Endothelial cell (in vitro differentiated cells): ENCODE measurements at places on chromosomes 12 and 14. TPM values are rescaled to one million over a fixed set of nuclear protein-coding genes. Genes with fewer than 3 reads are reported as not detected.

CLEC1A gene
- 29.3 TPM for total RNA-seq

DNA sequence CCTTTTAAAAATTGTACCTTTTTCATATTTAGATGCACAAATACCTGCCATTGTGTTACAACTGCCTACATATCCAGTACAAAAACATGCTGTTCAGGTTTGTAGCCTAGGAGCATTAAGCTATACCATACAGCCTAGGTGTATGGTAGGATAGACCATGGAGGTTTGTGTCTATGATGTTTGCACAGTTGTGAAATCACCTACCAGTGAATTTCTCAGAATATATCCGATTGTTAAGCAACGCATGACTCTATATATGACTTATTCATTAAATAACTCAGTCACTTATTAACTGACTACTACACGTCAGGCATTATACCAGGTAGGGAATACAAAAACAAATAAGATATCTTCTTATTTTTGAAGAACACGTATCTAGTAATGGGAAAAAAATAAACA is 26.2 kb upstream of the ETNK1 start:
- no peaks in the 10 kb centered on the region for H3K4me1 ChIP-seq
- H3K4me3 ChIP-seq, result no peak overlapping the region
- no peaks in the 10 kb centered on the region for H3K27me3 ChIP-seq
- no peaks in the 10 kb centered on the region for H3K36me3 ChIP-seq
- no peak overlapping the region for H3K27ac ChIP-seq

DNA sequence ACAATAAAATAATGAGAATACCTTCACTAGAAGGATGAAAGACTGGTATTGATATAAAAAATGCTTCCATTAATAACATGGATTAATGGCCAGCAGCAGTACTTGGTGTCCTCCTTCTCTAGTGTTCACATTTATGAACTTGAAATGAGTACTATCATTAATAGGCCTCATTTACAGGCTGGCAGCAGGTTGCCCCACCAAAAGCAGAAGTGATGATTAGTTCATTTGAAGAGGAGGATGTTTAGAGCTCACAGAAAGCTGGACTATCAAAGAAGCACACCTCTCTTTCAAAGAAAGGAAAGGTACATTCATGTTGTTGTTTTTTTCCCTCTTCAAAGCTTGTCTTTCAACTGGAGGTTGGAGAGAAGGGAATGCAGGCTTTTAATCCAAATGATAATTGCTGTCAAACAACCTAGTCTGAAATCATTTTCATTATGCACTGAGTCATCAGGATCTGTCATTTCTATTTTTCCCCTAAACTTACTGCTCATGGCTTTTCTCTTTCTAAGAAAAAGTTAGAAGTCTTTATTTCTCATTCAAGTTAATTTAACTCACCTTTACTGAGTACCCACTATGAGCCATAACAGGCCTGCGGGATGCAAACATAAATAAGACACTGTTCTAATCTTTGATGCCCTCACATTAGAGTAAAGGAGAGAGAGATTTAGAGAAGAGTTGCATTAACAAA is 157.9 kb upstream of the GRIP1 start:
- H3K4me3 ChIP-seq, result no peak overlapping the region
- peaks cover 4% of the 10 kb centered on the region for H3K4me1 ChIP-seq
- DNase-seq, result no peak
- no peak overlapping the region for H3K27ac ChIP-seq
- no peaks in the 10 kb centered on the region for H3K36me3 ChIP-seq

GRCh38 chr14:100350276-100350926 is 27.3 kb downstream of the SLC25A47 start:
- peaks cover 57% of the 10 kb centered on the region for H3K36me3 ChIP-seq
- H3K27ac ChIP-seq, result no peak overlapping the region
- H3K4me1 ChIP-seq, result peaks cover 14% of the 10 kb centered on the region
- H3K27me3 ChIP-seq, result peaks cover 5% of the 10 kb centered on the region

DNA sequence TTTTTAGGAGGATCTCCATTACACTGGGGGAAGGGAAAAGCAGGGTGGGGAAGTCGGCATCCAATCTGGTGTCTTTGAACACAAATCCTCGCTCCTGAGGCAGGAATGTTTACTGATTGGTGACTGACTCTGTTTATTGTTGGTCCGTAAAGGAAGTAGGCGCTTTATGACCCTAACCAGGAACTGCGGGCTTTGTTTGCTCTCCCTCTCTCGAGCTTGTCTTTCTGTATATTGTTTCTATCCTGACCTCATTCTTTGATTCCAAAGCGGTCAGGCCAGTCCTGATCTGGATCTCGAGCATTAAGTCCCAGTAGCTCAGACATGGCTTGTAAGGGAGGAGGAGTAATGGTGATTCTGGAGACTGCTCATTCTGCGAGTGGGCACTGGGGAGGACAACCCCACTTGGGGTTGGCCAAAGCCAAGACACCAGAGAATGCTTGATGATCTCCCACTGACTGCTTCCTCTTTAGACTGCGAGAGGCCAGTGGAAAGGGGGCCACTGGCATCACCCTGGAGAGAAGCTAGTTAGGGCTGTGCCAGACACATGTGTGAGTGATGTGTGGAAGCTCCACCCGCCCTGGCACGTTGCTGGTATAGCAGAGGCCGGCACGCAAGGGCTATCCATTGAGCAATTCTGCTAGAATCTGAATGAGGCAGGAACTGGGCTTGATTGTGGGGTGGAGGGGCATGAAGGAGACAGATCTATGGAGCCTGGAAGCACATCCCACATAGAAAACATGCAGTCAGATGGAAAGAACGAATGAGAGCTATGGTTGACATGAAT is 194.6 kb downstream of the PAX9 start:
- no peaks in the 10 kb centered on the region for H3K36me3 ChIP-seq
- no peak overlapping the region for H3K27ac ChIP-seq
- no peaks in the 10 kb centered on the region for H3K4me1 ChIP-seq
- peaks cover 3% of the 10 kb centered on the region for H3K27me3 ChIP-seq
- H3K4me3 ChIP-seq, result no peak overlapping the region

DNA sequence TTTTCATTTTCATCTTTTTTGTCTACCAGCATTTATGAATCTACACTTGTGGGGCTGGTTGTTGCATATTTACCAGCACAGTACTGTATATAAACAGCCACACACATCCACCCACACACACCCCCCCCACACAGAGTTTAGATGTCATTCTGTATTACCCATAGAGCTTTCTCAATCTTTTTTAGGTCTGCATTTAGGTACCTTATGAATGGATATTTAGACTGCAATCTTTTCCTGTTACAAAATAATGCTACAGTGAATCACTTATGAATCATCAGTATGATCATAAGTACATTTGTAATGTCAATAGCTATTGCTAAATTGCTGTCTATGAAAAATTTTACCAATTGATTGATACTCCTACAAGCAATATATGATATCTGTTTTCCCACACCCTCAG is 67.3 kb upstream of the STK38L start:
- no peak overlapping the region for H3K4me3 ChIP-seq
- H3K27me3 ChIP-seq, result no peaks in the 10 kb centered on the region
- no peak for DNase-seq
- peaks cover 8% of the 10 kb centered on the region for H3K36me3 ChIP-seq
- no peaks in the 10 kb centered on the region for H3K4me1 ChIP-seq

- H3K27ac ChIP-seq, result no peak overlapping the region
- H3K27me3 ChIP-seq, result no peaks in the 10 kb centered on the region
- H3K36me3 ChIP-seq, result peaks cover 15% of the 10 kb centered on the region
These were observed 195.5 kb downstream of the FOXA1 start for GRCh38 chr14:37399517-37399916.

TMTC1 gene
- total RNA-seq, result 0.95 TPM

GRCh38 chr14:65237941-65238340 is 135.6 kb upstream of the MAX start:
- peaks cover 2% of the 10 kb centered on the region for H3K27me3 ChIP-seq
- DNase-seq, result no peak
- peaks cover 4% of the 10 kb centered on the region for H3K4me1 ChIP-seq
- no peak overlapping the region for H3K4me3 ChIP-seq
- no peaks in the 10 kb centered on the region for H3K36me3 ChIP-seq
- no peak overlapping the region for H3K27ac ChIP-seq

DNA sequence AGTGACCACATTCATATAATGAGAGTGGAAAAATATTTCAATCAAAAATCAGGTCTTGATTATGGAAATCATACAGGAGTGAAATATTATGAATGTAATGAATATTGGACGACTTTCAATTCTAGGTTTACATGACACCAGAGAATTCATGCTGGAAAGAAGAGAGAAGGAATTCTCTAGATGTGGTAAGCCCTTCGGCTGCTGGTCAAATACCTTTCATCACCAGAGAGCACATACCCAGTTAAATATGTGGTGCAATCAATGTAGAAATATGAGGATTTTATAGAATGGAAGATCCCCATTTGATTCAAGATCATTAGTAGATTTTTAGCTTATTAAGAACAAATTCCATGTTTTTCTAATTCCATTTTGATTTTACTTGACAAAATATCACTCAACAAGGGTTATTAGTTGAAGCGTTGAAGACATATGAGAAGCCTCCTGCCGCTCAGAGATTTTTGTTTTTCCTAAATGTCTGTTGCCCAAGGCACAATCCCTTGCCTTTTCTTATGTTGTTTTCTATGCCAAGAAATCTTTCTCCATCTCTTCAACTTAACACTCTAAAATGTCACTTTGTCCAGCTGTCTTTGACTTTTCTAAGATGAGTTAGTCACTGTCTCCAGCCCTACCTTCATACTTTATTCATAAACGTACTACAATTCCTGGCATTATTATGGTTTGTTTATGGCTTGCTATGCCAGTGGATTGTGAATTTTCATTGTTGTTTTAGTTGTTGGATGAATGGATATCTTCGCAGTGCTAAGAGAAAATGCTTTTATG is 72.8 kb upstream of the ZDHHC17 start:
- H3K27ac ChIP-seq, result no peak overlapping the region
- peaks cover 6% of the 10 kb centered on the region for H3K27me3 ChIP-seq

DNA sequence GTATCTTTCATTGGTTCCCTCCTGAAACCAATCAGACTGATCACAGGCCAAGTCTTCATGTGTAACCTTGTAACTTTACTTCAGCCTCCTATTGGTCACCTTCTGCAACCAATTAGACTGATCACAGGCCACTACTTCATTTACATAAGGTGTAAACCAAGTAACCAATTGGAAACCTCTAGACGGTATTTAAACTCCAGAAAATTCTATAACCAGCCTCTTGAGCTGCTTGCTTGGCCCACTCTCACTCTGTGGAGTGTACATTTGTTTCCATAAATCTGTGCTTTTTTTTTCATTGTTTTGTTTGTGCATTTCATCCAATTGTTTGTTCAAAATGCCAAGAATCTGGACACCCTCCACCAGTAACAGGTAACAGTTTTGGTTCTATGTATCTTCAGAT is 47.5 kb downstream of the EIF2S3B start:
- no peaks in the 10 kb centered on the region for H3K27me3 ChIP-seq
- H3K27ac ChIP-seq, result no peak overlapping the region
- no peak overlapping the region for H3K4me3 ChIP-seq

DNA sequence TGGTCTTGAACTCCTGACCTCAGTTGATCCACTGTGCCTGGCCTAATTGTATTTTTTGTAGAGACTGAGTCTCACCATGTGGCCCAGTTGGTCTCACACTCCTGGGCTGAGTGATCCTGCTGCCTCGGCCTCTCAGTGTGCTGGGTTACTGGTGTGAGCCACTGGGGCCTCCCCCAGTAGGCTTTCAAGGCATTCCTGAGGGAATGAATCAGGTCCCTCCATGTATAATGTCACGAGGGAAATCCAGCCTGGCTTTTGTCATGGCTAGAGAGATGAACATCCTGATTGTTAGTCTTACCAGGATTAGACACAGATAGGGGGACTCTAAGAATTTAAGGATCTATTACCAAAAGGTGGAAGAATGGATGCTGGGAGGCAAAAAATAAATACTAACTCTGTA is 51.9 kb downstream of the CPSF2 start:
- no peaks in the 10 kb centered on the region for H3K27me3 ChIP-seq
- no peaks in the 10 kb centered on the region for H3K36me3 ChIP-seq
- no peak overlapping the region for H3K27ac ChIP-seq

DNA sequence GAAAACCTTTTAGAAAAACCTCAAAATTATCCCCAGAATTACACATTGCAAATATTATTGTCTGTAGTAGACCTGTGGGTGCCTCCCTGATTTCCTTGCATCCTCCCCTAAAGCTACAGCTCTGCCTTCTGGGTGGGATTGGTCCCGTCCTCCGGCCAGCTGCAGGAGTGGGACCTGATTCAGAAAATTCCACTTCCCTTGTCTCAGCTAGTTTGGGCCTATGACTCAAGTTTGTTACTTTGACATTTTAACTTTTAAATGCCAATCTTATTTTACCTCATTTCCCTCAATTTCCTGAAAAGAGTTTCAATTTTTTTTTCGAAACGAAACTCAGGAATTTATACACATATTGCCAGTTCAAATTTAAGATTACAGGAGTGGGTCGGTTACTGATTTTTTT is 13.2 kb upstream of the SLC41A2 start:
- no peak for DNase-seq
- H3K27ac ChIP-seq, result no peak overlapping the region
- H3K36me3 ChIP-seq, result no peaks in the 10 kb centered on the region
- peaks cover 2% of the 10 kb centered on the region for H3K27me3 ChIP-seq

TIGAR gene
- 21.9 TPM for total RNA-seq

DNA sequence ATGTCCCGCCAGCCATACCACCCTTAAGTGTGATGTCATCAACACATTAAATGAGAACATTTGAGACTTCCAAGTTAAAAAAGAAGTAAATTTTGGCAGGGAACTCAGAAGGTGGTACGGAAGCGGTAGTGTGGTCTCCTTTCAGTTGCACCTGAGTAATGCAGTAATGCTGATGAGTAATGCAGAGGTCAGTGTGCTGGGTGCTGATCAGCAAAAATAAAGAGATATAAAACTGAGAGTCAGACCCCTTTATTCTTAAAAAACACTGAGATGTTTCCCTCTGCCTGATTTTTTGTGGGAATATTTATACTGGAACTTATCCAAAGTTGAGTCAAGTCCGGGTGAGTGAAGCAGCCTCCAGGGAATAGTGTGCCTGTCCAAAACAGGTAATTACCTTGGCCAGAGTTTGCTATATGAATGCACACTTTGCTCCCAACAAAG is 370.6 kb upstream of the PRICKLE1 start:
- no peaks in the 10 kb centered on the region for H3K36me3 ChIP-seq
- DNase-seq, result no peak
- no peak overlapping the region for H3K4me3 ChIP-seq
- H3K27ac ChIP-seq, result no peak overlapping the region
- H3K4me1 ChIP-seq, result no peaks in the 10 kb centered on the region

GTF2H3 gene
- 23.1 TPM for total RNA-seq

- no peak overlapping the region for H3K27ac ChIP-seq
- no peak overlapping the region for H3K4me3 ChIP-seq
- DNase-seq, result no peak
- H3K27me3 ChIP-seq, result no peaks in the 10 kb centered on the region
- no peaks in the 10 kb centered on the region for H3K4me1 ChIP-seq
- H3K36me3 ChIP-seq, result no peaks in the 10 kb centered on the region
These were observed 239.7 kb upstream of the BTG1 start for GRCh38 chr12:92385296-92385695.

DNA sequence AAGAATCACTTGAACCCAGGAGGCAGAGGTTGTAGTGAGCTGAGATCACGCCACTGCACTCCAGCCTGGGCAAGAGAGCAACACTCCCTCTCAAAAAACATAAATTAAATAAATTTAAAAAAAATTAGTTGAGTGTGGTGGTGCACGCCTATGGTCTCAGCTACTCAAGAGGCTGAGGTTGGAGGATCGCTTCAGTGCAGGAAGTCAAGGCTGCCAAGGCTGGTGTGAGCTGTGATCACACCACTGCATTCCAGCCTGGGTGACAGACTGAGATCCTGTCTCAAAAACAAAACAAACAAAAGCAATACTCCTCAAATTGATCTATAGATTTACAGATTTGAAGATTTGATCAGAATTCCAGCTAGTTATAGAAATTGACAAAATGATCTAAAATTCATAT is 92.7 kb upstream of the RESF1 start:
- H3K27me3 ChIP-seq, result no peaks in the 10 kb centered on the region
- H3K27ac ChIP-seq, result no peak overlapping the region
- no peak overlapping the region for H3K4me3 ChIP-seq
